ENCODE measurements at places on chromosomes 13 and 19. TPM values are rescaled to one million over a fixed set of nuclear protein-coding genes. Genes with fewer than 3 reads are reported as not detected.

POU4F1 gene
- total RNA-seq: not detected

DNA sequence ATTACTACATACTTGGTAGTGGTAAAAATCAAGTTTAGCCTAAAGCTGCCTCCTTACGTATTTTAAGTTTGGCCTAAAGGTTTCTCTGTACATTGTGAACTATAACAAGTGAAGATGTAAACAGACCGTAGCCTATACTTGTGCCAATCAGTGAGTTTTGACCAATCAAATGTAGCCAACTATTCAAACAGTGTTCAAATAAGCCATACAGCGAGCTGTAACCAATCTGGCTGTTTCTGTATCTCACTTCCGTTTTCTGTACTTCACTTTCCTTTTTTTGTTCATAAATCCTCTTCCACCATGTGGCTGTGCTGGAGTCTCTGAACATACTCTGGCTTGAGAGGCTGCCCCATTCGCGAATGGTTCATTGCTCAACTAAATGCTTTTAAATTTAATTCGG, 2504.6 kb downstream of the PCDH9 start:
- DNase-seq: no peak

FUT1 gene
- total RNA-seq: 1.8 TPM

KLK14 gene
- total RNA-seq: not detected

DNA sequence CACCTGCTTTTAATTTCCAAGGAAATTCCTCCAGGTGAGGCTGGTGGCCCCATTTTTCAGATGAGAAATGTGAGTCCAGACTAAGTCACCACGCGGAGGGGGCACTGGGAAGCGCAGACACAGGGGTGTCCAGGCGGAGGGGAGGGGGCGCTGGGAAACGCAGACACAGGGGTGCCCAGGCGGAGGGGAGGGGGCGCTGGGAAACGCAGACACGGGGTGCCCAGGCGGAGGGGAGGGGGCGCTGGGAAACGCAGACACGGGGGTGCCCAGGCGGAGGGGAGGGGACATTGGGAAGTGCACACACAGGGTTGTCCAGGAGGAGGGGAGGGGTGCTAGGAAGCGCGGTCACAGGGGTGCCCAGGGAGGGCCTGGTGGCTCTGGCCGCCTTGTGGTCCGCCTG, 3.5 kb downstream of the GRK1 start:
- DNase-seq: no peak
